Skeletal muscle tissue (tissue), 5 donors: ENCODE measurements at places on chromosomes 1 and 21. TPM values are rescaled to one million over a fixed set of nuclear protein-coding genes. Genes with fewer than 3 reads are reported as not detected.

The OR6N1 gene
- not detected for total RNA-seq

The SPATA21 gene
- total RNA-seq, result not detected

The LIPI gene
- total RNA-seq, result not detected

The CFH gene
- total RNA-seq, result 119 TPM

The GBP2 gene
- total RNA-seq, result 1.6 TPM

The TPTE gene
- not detected for total RNA-seq

The ZNF683 gene
- total RNA-seq, result not detected

The GPR25 gene
- total RNA-seq, result not detected

The CHIT1 gene
- total RNA-seq, result under 0.01 TPM
